ENCODE measurements at places on chromosomes 6 and 20. TPM values are rescaled to one million over a fixed set of nuclear protein-coding genes. Genes with fewer than 3 reads are reported as not detected.

C6orf52 gene
- not detected for total RNA-seq

PARD6B gene
- total RNA-seq: 0.43 TPM

SIM1 gene
- total RNA-seq: under 0.01 TPM

PPP1R16B gene
- total RNA-seq: 93.3 TPM

LGSN gene
- total RNA-seq: under 0.01 TPM

SLC22A2 gene
- total RNA-seq: not detected

FAM184A gene
- 0.66 TPM for total RNA-seq

DLL1 gene
- 1.2 TPM for total RNA-seq

GTSF1L gene
- total RNA-seq: not detected

BACH2 gene
- total RNA-seq: 0.40 TPM

SCUBE3 gene
- 0.72 TPM for total RNA-seq

BHLHE23 gene
- total RNA-seq: not detected

DZANK1 gene
- 0.93 TPM for total RNA-seq
